ENCODE measurements at places on chromosomes 11 and 22.

DNA sequence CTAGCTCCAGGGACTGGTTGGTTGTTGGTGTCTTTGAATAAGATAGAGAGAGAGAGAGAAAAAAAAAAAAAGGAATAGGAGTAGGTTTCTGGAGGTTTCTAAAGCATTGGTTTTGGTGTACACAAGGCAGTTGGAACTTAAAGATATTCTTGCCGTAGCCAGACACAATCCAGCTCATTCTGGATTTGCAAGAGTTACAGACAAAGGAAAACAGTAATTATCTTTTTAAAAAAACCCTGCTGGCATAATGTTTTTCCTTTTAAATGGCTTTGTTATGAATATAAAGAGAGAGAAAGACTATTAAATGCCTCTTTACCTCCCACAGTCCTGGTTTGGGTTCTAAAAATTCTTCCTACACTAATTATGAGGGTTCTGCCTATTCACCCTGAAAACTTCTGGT is 120.4 kb upstream of the RAG2 start:
- no peak for DNase-seq

GRCh38 chr11:120137187-120137610 is 714 bp downstream of the TRIM29 start:
- no peak for DNase-seq

- DNase-seq = no peak
These were observed 7.9 kb downstream of the MTMR2 start for GRCh38 chr11:95916049-95916448.

- DNase-seq = no peak
These were observed 14.5 kb downstream of the CTNND1 start for GRCh38 chr11:57776031-57776521.

DNA sequence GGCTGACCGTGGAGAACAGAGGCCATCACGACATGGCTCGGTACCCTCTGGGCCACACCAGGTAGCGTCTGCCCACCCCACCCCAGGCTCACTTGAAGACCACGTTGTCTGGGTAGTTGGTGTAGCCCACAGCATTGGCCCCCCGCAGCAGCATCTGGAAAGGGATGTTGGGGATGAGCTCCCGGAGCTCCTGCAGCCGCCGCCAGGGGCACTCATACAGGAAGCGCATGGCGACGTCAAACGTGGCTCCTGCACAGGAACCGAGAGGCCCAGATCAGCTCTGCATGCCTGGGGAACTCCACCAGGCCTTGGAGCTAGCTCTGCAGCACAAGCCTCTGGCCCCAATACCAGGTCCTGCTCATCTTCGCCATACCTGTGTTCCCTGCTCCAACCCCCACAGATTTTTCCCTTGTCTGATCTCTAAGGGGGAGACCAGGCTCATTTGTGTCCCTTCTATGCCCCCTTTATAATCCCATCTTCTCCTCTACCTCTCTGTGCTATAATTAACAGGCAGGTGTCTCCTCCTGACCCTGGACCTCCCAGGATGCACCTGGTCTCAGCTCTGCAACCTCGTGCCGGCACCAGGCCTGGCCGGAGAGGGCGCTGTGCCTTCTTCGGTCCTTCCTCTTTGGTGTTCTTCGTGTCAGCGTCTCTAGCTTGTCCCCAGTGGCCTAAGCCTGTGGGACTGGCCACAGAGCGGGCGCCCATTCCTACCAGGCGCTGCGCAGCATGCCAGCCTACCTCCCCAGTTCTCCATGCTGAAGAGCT is 5.0 kb upstream of the LRFN4 start:
- no peak for DNase-seq

DNA sequence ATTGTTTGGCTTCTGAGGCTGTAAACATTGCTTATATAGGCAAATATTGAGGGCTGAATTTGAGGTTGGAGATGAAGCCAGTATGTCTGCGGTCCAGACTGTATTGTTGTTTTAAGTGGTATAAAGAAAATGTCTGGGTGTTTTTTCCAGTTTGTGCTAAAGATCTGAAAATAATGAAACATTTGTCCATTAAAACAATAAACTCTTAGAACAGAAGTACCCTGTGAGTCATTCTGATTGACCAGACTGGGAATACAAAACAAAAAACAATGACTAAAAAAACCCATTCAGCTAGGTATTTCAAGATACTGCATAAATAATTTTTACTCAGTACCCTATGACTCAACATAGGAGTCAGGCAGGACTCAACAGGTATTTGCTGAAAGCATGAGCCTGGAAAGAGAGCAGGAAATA is 20.4 kb downstream of the ALKBH8 start:
- DNase-seq = no peak

DNA sequence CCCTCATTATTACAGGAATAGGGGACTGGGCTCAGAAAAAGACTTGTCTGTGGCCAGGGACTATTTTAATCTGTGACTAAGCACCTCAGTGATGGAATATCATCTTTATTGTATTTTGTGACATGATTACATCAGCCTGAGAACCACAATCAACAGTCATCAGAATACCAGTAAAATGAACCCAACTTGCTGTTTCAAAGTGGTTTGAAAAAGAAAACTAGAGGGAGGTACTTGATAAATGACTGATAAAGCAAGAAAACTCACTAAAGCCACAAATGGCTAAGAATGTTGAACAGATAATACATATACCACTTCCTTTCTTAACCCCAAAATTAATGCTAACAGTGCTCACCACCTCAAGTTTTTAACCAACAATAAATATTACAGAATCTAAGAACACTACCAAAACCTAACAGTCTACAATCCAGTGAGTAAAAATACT is 155.7 kb downstream of the ATG16L2 start:
- DNase-seq = peak; percentile 18

DNA sequence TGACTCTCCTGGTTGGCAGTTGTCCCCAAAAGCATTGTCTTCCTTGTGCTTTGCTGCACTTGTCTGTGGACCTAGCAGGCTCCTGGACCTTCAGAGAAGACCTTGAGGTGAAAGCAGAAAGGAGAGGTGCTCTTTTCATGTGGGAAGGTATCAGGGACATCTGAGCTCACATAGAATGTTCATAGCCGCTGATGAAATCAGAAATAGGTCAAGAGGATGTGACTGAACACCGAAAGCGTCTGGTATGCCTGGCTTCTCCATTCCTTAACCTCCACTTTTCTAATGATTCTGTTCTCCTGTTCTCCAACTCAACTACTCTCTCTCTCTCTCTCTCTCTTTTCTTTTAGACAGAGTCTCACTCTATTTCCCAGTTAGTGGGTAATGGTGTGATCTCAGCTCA is 6.2 kb upstream of the CUL5 start:
- DNase-seq = no peak

GRCh38 chr11:115456019-115456418 is 48.2 kb downstream of the CADM1 start:
- DNase-seq = no peak

DNA sequence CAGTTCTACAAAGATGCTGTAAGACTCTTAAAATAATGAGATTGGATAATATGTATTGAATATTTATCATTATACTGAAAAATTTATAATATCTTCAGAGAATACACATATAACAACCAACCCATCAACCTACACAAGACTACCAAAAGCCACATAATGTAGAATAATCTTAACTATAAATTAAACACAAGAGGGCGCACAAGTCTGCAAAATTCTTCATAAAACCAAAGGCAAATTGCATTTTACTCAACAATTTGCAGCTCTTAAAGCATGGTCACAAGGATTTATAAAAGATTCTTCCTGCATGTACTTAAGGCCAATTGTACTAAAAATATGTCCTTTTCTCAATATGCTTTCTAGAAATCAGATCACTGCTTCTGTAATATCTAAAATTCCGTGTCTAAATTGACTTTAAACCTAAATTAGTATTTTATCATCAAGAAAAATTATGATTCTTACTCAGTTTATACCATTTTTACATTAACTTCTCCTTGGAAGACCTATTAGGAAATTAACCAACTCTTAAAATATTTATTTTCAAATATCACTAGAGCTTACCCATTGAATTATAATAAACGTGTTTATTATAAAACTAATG is 79.0 kb downstream of the TTC28 start:
- DNase-seq = no peak

DNA sequence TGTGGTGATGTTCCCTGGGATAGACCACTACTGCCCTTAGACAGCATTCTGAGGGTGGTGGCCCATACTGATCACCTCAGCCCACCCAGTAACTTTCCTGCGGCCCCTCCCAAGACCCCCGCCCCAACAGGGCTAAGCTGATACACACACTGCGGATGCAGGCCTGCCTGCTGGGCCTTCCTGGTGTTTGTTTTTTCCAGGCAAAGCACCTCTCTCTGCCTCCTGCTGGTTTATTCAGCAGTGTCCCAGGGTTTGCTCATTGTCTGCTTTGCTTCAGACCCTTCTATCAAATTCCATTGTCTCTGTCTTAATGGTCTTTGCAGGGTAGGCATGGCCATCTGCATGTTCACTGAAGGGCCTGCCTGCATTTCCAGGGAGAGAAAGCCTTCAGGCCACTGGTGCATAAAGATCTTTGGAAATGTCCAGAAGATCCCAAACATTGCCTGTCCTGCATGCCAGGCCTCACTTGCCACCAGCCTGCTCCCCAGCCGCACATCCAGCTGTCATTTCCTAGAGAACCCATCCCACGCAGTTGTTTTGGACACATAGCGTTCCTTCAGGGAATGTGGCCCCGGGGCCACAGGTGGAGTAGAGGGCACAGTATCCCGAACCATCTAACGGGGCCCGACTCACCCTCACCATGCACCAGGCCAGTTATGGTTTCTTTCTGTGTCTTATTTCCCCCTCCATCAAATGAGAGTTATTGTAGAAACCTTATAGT is 50.2 kb downstream of the BCR start:
- DNase-seq = no peak

DNA sequence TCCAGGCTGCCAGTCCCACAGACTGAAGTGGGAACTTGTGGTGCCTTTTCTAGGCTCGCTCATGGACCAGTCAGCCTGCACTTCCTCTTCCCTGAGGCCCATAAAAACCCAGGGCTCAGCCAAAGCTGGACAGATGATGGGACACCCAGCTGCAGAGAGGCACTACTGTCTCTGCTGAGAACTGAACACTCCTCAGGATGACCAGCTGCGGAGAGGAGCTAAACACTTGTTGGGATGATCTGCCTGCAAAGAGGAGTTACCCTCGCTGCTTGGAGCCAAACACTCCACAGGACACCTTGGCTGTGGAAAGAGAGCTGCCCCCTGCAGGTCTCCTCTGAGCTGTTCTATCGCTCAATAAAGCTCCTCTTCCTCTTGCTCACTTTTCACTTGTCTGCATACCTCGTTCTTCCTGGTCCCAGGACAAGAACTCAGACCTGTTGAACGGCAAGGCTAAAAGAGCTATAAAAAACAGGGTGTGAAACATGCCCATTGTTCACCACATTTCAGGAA is 465.5 kb downstream of the GUCY1A2 start:
- no peak for DNase-seq

GRCh38 chr11:1102221-1102971 is 27.7 kb downstream of the MUC2 start:
- no peak for DNase-seq

DNA sequence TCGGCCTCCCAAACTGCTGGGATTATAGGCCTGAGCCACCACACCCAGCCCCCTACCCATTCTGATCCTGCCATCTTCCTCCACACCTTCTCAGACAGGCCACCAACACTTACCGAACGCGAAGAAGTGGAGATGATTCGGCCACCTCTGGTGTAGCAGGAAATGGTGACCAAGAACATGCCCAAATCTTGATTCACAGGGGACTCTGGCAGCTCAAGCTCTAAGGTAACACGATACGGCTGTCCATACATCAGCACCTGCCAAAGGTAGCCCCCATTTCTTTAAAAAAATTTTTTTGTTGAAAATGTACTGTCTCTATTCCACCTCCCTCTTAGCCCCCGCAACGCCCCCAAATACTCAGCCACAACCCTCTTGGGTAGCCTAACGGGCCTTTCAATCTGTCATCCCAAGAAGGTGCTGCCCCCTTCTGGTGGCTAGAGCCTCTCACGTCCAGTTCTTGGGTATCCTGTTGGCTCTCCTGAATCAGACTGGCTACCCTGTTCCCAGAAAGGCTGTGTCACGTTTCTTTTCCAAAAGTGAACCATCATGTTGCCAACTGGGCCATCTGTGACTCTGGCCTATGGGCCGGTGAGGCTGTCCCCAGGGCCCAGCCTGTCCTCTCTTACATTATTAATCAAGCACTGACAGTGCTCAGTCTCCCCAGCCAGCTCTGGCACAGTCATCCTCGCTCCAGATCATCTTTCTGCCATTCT is 5.3 kb upstream of the LRRN4CL start:
- peak; percentile 71 for DNase-seq

DNA sequence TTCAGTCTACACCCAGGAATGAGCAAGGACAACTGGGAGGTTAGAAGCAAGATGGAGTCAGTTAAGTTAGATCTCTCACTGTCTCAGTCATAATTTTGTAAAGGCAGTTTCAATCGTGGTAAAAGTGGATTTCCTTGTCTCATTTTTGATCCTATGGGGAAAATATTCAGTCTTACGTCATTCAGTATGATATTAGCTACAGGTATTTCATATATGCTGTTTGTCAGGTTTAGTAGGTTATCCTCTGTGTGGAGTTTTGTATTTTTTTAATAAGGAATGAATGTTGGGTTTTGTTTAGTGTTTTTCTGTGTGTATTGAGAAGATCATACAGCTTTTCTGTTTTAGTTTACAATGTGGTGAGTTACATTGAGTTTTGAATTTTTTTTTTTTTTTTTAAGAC is 11.8 kb downstream of the SPECC1L start:
- no peak for DNase-seq

GRCh38 chr11:69320756-69321741 is 27.1 kb downstream of the MYEOV start:
- DNase-seq = no peak

DNA sequence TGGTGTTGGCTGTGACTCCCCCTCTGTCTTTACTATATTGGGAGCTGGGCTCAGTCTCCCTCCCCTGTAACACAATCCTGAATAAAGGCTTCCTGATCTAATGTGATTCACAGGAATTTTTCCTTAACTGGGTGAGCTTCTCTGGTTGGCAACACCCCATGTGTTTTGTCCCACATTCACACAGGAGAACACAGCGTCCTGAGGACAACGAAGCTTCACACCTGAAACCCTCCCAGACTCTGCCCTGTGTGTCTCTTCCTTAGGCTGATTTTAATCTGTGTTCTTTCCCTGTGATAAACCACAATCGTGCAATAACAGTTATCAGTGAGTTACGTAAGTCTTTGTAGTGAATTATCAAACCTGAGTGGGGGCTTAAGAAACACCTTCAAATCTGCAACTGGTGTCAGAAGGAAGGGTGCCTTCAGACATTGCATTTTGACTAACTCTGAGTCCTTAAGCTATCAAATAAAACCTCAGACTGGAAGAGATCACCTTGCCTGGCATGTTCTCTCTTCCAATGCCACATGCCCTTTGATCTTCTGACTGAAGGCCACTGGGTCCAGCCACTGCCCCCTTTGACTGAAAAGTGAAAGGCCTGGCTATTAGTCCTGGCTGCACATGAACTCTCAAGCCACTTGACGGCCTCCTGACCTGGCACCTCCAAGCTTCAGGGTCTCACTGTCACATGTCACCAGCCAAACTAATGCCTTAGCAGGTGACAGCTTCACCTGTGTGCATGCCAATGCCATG is 17.3 kb downstream of the APOL3 start:
- DNase-seq = no peak

Data from H54 (cell line).